NCI-H2171 treated with DMSO at 0.1 percent for 48 hours (cell line): ENCODE measurements at places on chromosomes 11 and 22.

DNA sequence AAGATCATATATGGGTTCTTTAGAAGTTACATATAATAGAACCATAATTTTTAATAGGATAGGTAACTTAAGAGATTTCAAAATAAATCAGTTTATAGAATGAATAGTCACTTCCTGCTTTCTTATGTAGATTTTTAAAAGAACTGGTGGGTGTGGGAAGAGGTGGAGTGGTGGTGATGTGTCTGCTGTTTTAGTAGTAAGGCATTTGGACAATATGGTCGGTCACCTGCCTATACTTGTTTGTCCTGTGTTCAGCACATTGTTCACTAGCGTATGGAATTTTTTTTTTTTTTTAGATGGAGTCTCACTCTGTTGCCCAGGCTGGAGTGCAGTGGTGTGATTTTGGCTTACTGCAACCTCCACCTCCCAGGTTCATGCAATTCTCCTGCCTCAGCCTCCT, 39.3 kb downstream of the CCDC81 start:
- no peak for DNase-seq

GRCh38 chr11:15118431-15118830, 3.7 kb downstream of the INSC start:
- DNase-seq = no peak

GRCh38 chr22:49694462-49695260, 133.0 kb downstream of the BRD1 start:
- no peak for DNase-seq

- DNase-seq = no peak
These were observed 23.9 kb downstream of the DKK3 start for GRCh38 chr11:11984563-11984962.
